Activated naive CD4-positive, alpha-beta T cell treated with Interleukin-2 at 50 U/mL for 16 hours (primary cell): ENCODE measurements at places on chromosomes 1 and 21.

DNA sequence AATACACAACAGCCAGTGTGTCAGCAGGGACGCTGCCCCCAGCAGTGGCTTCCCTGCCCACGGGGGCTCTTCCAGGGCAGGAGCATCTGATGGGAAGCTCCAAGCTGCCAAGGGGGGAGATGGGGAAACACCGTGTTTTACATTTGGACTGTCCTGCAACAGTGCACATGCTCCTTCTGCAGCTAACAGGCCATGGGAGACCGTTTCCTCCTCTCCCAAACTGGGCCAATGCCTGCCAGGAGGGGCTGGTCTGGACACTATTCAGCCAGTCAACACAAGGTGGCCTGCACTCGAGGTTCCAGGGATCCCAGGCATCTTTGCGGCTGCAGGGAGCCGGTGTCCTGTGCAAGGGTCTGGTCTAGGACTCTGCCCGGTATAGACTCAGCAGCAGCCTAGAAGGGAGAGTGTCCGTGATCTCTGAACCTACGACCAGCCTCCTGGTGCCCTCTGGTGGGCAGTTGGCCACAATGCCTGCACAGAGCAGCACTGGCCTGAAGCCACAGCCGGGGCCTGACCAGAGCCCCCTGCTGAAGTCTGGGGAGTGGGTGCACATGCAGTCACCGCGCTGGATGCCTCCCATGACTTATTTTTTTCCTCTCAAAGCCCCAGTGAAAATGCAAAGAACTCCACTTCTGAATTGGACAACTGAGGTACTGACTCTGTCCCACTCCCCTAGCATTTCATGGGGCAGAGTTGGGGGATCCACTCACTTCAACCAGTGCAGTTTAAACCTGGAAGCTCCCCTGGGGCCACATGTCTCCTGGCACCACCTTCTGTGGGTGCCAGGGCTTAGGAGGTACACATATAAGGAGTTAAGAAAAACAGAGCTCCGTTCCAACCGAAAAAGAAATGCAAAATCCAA, 33.3 kb downstream of the RCC2 start:
- DNase-seq, result peak; percentile 30

DNA sequence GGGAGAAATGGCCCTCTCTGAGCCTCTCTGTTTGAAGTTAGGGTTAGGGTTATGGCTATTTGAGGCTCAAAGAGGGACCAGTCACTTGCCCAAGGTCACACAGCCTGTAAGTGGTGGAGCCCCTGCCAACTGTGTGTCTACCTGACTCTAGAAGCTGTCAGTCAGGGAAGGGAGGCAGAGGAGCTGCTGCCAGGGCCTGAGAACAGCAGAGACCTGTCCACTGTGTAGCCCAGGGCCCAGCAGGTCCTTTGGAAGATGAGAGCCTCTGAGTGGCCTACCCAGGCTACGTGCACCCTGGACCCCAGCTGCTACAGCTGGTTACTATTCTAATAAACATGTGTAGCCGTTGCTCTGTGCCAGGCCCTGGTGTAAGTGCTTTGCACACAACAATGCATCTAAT, 15.1 kb upstream of the EDN2 start:
- no peak for DNase-seq

DNA sequence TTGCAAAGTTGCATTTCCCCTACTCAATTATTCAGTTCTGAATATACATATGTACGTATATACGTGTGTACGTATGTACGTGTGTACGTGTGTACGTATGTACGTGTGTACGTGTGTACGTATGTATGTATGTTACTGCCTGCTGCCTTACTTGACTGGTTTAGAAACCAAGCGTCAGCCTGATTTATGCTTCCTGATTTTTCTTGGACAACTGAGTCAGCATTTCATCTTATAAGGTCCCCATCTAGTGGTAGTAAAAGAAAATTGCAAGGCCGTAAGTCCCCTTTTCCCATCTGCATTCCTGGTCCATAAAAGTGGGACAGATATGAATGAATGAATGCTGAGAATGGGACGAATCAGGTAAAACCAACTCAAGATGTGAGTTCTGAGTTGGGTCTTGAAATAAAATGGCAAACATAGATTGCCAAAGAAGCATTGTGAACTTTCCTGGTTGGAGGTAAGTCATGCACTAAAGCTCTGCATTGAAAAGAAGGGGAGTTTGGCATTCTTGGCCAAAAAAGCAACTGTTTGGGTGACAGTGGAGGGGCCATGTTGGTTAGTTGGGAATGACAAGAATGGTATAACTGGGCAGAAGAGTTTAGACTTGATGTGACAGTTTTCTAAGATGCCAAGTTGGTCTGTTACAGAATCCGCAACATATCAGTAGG, 76.4 kb upstream of the DNAH14 start:
- DNase-seq, result no peak

GRCh38 chr1:175922254-175922881, 179.0 kb upstream of the TNR start:
- DNase-seq, result no peak
